ENCODE measurements at places on chromosomes 16 and 17.

GRCh38 chr17:77451245-77451893, 310.6 kb downstream of the SEC14L1 start:
- H3K4me3 ChIP-seq: peak overlapping the region; percentile 99
- peaks cover 73% of the 10 kb centered on the region for H3K4me1 ChIP-seq
- peak; percentile 87 for DNase-seq

DNA sequence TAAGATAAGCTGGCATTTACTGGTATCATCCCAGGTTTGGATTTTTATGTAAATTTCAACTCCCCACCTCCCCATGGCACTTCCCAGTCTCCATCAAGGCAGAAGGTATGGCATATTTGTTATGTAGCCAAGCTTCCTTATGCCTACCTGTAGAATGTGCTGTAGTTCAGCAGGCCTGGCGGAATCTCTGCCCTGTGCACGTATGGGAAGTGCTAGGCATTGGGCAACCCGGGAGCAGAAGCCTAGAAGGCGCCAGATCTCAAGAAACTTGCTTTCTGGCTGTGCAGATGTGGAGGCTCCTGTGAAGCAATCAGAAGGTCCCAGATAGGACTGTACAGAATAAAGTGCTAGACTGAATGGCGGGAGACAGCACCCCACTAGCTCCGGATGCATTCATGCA, 64.7 kb downstream of the SNX20 start:
- H3K36me3 ChIP-seq: peaks cover 20% of the 10 kb centered on the region
- peak overlapping the region; percentile 21 for H3K27ac ChIP-seq
- no peak overlapping the region for H3K4me3 ChIP-seq
- H3K27me3 ChIP-seq: no peaks in the 10 kb centered on the region

GRCh38 chr16:66604376-66605176, at the start of gene CMTM3:
Gene CMTM3, plus strand, starts transcription at chr16:66604704. Its CDS starts 102 bp downstream, at chr16:66604806.
- peak; percentile 88 for DNase-seq
- H3K36me3 ChIP-seq: no peaks in the 10 kb centered on the region
- H3K4me1 ChIP-seq: peaks cover 33% of the 10 kb centered on the region
- peak within 1 kb of the TSS; percentile 81 for H3K4me3 ChIP-seq
- peak within 1 kb of the TSS; percentile 87 for H3K27ac ChIP-seq

GRCh38 chr16:67674851-67675578, 8.4 kb downstream of the C16orf86 start:
- H3K27me3 ChIP-seq: no peaks in the 10 kb centered on the region
- no peak overlapping the region for H3K27ac ChIP-seq
- no peak for DNase-seq
- peaks cover 6% of the 10 kb centered on the region for H3K4me1 ChIP-seq
- no peak overlapping the region for H3K4me3 ChIP-seq

- DNase-seq: no peak
- no peaks in the 10 kb centered on the region for H3K36me3 ChIP-seq
Observed at GRCh38 chr17:13725288-13725990, 123.7 kb upstream of the HS3ST3A1 start.

GRCh38 chr17:66988069-66988798, 23.7 kb downstream of the CACNG4 start:
- H3K27ac ChIP-seq: no peak overlapping the region
- H3K27me3 ChIP-seq: peaks cover 24% of the 10 kb centered on the region
- no peak for DNase-seq
- no peaks in the 10 kb centered on the region for H3K4me1 ChIP-seq

GRCh38 chr17:41065829-41066624, at the start of gene KRTAP2-4:
Gene KRTAP2-4, minus strand, starts transcription at chr17:41065879. Its CDS starts 34 bp downstream, at chr17:41065845.
- no peaks in the 10 kb centered on the region for H3K36me3 ChIP-seq
- H3K27ac ChIP-seq: no peak within 1 kb of the TSS
- peaks cover 10% of the 10 kb centered on the region for H3K4me1 ChIP-seq
- no peak for DNase-seq

GRCh38 chr16:62711797-62712196, 675.6 kb upstream of the CDH8 start:
- no peaks in the 10 kb centered on the region for H3K36me3 ChIP-seq
- no peak for DNase-seq
- H3K4me1 ChIP-seq: no peaks in the 10 kb centered on the region
- H3K27ac ChIP-seq: no peak overlapping the region

- H3K4me1 ChIP-seq: peaks cover 34% of the 10 kb centered on the region
- no peak for DNase-seq
- no peaks in the 10 kb centered on the region for H3K27me3 ChIP-seq
- peak overlapping the region; percentile 75 for H3K27ac ChIP-seq
- H3K4me3 ChIP-seq: peak overlapping the region; percentile 76
- H3K36me3 ChIP-seq: peaks cover 2% of the 10 kb centered on the region
Observed at GRCh38 chr16:19114359-19115147, 789 bp downstream of the ITPRIPL2 start.

DNA sequence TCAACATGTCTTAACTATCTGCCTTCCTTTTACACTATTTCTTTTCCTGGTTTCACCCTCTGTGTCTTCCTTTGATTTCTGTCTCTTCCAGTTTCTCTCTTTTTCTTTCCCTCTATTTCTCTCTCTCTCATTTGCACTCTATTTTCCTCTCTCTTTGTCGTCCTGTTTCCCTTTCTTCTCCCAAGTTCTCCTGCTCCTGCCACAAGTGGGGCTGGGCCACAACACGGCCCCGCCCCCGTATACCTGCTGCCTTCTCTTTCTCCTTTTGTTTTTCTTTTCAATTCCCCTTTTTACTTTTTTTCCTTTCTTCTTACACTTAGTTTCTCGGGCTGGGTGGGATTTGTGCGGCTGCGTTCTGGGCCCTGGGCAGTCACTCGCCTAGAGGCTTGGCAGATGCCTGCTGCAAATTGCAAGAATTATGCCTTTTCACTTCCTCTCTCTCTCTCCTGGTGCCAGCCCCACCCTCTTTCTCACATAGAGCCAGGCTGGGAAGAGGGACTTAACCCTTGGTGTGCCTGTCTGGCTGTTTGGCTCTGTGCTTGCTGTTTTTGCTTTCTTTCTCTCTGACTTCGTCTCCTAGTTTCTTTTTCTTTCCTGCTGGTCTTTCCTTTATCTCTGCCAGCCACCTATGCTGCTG, 2139.4 kb downstream of the TP53TG3F start:
- peaks cover 4% of the 10 kb centered on the region for H3K36me3 ChIP-seq
- no peak overlapping the region for H3K4me3 ChIP-seq
- no peak for DNase-seq
- H3K27ac ChIP-seq: no peak overlapping the region
- no peaks in the 10 kb centered on the region for H3K27me3 ChIP-seq

GRCh38 chr17:72393553-72393952, 272.7 kb downstream of the SOX9 start:
- no peak overlapping the region for H3K4me3 ChIP-seq
- H3K4me1 ChIP-seq: peaks cover 10% of the 10 kb centered on the region
- no peaks in the 10 kb centered on the region for H3K27me3 ChIP-seq
- peaks cover 5% of the 10 kb centered on the region for H3K36me3 ChIP-seq

- no peak for DNase-seq
- H3K36me3 ChIP-seq: no peaks in the 10 kb centered on the region
- no peak overlapping the region for H3K4me3 ChIP-seq
- H3K4me1 ChIP-seq: peaks cover 44% of the 10 kb centered on the region
- peak overlapping the region; percentile 97 for H3K27ac ChIP-seq
Observed at GRCh38 chr17:59853168-59853918, 39.4 kb downstream of the TUBD1 start.
